ENCODE measurements at places on chromosomes 5 and 9.
A peak's percentile ranks its signal among the peaks of the same experiment; 100 is the strongest.

GRCh38 chr5:79746642-79747569 is 57.3 kb downstream of the CMYA5 start:
- DNase-seq = peak; percentile 13

GRCh38 chr5:151480384-151481293 is 33.2 kb downstream of the SLC36A1 start:
- no peak for DNase-seq

GRCh38 chr5:62309107-62309506 is 3.1 kb downstream of the KIF2A start:
- no peak for DNase-seq

GRCh38 chr9:122099271-122099869 is 6.3 kb upstream of the TTLL11 start:
- DNase-seq = peak; percentile 75

DNA sequence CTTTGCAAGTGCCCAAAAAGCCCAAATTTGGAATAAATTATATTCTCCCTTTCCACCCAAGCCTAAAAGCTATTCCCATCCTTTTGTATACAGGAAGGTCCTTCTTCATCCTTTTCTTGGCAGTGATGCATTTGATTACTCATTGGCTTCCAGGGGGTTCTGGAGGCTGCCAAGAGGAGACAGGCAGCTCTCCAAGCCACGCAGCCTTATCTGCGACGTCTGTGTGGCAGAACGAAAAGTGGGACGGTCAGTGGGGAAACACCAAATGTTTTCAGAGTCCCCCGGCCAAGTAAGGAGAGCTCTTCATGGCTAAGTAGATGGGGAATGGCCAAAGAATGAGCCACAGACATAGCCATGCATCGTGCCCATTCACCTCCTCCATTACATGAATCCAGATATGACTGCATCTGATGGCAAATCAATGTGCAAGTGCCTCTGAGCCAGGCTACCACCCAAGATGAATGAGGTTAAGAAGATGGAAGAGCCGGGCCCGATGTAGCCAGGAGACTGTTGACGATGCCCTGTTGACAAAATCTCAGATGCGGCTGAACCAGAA is 12.1 kb downstream of the ADAM19 start:
- no peak for DNase-seq

- DNase-seq = no peak
These were observed 108.1 kb downstream of the LHFPL2 start for GRCh38 chr5:78540335-78541085.

- DNase-seq = peak; percentile 21
These were observed 271.3 kb upstream of the DMAC1 start for GRCh38 chr9:8070779-8071444.

- DNase-seq = no peak
These were observed 161.9 kb downstream of the ALDH1A1 start for GRCh38 chr9:72790989-72791388.

DNA sequence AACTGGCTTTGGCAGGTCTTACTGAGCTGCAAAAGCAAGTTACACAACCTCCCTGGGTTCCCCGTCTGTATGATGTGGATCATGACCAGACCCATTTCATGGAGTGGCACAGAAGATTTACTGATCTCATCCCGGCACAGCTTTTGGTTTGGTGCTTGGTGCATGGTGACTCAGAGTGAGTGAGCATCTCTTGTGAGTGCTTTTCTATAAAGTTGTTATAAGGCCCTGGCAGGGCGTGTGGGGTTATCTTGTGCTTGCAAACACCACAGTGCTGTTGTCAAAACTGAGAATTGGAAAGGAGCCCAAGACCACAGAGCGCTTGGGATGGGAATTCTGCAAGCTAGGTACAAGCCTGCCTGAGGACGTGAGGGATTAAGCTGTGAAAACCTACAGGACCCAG is 425.2 kb downstream of the GADD45G start:
- DNase-seq = no peak

DNA sequence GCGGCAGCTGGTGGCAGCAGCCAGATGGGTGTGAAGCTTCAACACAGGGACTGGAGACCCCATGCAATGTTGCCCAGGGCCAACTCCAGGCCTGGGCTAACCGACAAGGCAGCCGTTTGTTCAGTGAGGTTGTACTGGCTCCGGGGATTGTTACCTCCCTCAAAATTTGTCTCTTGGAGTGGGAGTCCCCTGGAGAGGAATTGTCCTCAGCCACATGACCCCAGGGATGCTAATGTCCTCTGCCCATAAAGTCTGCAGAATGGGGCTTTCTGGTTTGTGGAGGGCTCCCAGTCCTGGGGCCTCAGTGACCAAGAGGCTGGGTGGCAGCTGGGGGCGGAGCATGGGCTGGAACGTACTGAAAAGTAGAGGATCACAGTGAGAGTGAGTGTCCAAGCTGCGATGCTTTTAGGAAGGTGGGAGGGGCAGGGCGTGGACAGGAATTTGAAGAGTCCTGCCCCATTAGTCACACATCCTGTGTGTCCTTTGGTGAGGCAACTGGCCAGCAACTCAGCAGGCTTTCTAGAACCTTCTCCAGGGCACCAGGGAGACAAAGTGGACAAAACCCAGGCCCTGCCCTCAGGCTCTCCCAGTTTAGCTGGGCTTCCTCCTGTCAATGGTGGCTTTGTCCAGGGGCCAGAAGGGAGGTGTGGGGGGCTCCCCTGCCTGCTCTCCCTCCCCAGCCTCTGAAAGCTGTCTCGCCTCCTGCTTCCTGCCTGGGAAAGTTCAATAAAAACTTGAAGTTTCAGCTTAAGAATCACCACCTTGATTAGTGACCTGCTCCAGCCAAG is 114.0 kb downstream of the NSG2 start:
- no peak for DNase-seq

- no peak for DNase-seq
These were observed 34.5 kb downstream of the SLC1A3 start for GRCh38 chr5:36640949-36641348.

- DNase-seq = no peak
These were observed 584.5 kb downstream of the ACTL7B start for GRCh38 chr9:108271236-108271635.

DNA sequence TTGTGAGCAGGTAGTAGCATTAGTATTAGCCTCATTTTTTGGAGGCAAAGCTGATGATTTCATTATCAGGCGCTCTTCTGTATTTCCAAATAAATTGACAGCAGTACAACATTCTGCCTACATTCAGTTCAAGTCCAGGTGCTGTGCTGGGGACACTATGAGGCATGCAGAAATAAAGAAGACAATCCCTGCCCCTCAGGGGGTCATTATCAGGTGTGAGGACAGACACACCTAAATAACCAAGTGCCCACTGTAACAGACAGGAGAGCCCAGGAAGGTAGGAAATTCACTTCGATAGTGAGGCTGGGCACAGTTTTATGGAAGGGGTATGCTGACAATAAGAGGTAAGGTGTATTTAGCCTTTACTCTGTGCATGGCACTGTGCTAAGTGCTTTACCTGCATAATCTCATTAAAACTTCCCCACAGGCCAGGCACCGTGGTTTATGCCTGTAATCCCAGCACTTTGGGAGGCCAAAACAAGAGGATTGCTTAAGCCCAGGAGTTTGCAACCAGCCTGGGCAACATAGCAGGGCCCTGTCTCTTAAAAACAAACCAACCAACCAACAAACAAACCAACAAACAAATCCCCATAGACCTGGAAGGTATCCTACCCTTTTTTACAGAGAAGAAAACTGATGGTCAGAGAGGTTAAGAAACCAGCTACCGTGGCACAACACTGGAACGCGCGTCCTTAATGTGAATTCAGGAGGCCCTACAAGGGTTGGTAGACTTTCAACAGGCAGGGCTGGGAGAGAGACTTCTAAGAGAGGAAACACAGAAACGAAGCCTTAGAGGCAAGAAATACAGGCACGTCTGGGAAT is 17.5 kb upstream of the GPX3 start:
- DNase-seq = no peak

- DNase-seq = no peak
These were observed 274.8 kb downstream of the DOCK8 start for GRCh38 chr9:489198-490197.
